Left forelimb (tissue), 1 donor: ENCODE measurements at places on chromosomes 12 and 14.

GRCh38 chr14:67524634-67524963 is 8.5 kb upstream of the PLEKHH1 start:
- DNase-seq = no peak

DNA sequence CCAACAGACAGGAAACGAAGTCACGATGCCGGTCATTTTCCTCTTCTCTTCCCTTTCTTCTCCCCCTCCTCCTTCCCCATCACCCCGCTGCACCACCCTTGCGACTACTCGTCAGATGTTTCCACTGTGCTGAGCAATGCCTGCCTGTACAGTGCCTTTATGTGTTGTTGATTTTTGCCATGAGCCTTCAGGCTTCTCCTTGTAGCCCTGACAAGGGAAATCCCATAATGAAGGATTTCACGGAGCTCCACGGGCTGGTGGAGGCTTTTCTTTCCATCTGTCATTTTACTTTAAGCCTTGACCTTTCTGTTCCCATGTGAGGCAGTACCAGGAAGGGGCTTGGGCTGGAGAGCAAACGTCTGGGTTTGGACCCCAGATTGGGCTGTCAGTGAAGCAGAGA is 28.7 kb upstream of the CCND2 start:
- DNase-seq = no peak

GRCh38 chr12:94172973-94173372 is 24.6 kb downstream of the PLXNC1 start:
- no peak for DNase-seq

DNA sequence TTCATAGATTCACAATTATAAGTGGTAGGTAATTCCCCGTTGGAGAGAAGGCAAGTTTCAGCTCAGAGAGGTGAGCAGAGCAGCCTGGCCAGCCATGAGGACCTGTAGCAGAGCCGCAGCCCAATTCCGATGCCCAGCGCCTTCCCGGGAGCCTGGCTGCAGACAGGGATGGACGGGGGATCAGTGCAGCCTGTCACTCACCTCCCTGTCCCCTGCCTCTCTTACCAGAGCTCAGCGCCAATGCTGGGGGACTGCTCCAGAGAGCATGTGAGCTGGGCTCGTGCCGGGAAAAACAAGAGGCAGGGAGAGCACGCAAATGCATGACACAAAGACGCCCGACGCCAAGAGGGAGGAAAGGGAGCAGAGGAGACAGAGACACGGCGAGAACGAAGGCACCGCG is 231.9 kb downstream of the BCL11B start:
- DNase-seq = peak; percentile 59

DNA sequence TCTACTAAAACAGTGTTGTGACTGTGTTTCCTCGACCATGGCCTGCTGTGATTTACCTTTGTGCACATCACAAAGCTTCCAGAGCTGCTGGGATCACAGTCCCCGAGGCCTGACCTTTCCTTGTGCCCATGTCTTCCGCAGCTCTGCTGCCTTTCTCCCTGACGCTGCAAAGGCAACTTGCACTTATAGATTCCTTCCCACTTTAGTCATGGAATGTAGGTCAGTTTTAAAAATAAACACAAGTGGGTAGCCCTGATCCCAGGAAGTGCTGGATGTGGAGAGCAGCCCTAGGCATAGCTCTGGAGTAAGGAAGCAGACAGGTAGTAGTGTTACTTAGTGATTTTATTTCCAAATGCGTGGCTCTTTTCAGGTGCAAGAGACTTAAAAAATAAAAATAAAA is 825.7 kb downstream of the AACS start:
- DNase-seq = no peak

DNA sequence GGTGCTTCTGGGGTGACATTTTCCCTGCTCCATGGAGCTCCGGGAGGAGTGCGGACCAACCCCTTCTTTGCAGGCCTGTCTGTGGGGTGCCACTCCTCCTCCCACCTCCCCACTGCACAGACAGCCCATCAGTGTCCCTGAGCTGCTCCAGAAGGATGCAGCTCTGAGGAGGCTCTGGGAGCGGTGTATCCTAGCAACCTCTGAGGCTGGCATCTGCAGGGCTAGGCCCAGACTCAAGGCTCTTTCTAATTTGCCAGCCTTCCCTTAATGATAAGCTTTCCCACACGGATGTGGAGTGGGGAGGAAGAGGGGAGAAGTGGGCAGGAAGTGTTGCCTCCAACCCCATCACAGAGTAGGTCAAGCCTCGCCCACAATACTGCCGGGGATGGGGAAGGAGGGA is 59.7 kb downstream of the CALM1 start:
- DNase-seq = no peak

- no peak for DNase-seq
Observed at GRCh38 chr12:93825501-93825888, 148.3 kb downstream of the CRADD start.

GRCh38 chr12:62732861-62733427 is 202.0 kb downstream of the PPM1H start:
- no peak for DNase-seq

- DNase-seq = no peak
Observed at GRCh38 chr12:98869886-98870503, 224.9 kb downstream of the APAF1 start.

DNA sequence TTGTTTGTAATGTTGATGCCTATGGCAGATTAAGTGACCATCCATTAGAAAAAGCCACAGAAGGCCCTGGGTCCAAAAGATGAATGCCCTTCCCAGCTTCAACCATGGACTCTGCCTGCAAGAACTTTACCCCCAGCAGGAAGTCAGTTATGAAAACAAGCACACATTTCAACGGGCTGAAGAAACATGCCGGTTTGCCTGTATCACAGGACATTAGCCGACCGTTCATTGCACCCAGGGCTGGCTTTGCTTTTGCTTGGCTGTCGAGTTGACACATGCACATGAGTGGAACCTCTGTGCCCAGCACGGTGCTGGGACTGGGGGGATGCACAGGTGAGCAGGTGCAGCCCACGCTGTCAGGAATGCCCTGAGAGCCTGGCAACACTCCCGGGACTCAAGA is 1087.0 kb downstream of the BCL11B start:
- no peak for DNase-seq

GRCh38 chr12:21526053-21526452 is at the start of gene SPX:
Gene SPX, plus strand, starts transcription at chr12:21526296. Its CDS starts 177 bp downstream, at chr12:21526473.
- DNase-seq = no peak

GRCh38 chr14:63286071-63286470 is 32.7 kb downstream of the GPHB5 start:
- DNase-seq = no peak

DNA sequence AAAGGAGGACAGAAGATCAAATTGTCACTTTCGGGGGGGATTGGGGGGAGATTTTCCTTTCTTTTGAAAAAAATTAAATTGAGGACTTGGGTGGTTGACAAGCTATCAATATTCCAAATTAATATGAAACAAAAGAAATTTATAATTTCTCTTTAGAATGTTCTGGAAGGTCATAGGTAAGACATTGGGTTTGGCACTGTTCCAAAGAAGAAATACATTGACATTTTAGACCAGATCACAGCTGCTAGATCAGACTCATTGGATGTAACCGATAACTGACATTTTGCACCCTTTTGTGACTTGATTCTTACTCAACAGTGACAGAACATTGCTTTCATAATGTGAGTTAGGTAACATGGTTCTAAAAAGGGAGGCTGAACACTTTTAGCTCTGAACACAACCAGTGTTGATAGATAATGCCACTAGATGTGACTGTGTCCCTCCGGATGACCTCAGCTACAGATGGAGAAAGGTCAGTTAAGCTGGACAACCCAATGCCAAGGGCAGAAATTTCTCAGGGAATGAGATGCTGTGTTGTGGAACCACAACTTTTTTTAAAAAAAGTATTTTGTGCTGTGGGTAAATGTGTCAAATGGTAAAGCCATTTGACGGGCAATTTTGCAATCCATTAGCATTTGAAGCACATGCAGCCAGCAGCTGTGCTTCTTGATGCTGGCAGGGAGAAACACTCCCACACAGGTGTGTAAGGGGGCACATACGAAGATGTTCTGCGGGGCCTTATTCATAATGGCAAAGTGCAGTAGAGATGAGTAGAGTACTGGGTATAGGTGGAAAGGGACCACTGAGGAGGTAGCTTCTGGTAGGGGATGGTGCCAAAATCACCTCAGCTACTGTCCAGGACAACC is 62.9 kb downstream of the RFX4 start:
- no peak for DNase-seq

DNA sequence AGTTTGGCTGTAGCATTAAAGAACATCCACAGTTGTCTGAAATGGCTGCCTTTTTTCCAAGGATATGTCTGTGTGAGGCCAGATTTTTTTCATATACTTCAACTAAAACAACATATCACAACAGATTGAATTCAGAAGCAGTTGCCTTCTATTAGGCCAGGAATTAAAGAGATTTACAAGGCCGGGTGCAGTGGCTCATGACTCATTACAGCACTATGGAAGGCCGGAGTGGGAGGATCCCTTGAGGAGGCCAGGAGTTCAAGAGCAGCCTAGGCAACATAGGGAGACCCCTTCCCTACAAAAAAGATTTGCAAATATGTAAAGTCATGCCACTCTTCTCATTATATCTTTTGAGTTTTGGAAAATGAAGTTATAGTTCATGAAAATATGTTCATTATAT is 108.6 kb downstream of the KTN1 start:
- DNase-seq = no peak

DNA sequence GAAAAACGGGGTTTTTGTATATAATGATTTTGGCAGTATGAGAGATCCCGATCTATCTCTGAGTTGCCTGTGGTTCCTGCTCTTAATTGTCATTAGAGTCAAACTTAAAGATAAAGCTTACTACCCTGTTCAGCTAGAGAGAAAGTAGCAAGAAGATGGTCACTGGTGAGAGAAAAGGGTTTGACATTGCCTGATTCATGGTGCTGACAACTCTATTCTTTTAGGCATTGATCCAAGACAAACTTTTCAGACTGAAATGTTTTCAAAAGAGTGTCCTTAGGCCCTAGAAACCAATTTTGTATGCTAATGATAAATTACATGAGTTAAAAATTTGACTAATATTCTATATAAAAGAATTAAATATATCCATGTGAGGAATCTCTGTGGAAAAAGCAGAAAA is 35.1 kb downstream of the PELI2 start:
- no peak for DNase-seq

GRCh38 chr14:100383727-100384158 is 60.6 kb downstream of the SLC25A47 start:
- DNase-seq = no peak

GRCh38 chr12:126454581-126454980 is 1389.3 kb downstream of the AACS start:
- no peak for DNase-seq

GRCh38 chr12:32921397-32921796 is 24.8 kb upstream of the PKP2 start:
- DNase-seq = no peak

DNA sequence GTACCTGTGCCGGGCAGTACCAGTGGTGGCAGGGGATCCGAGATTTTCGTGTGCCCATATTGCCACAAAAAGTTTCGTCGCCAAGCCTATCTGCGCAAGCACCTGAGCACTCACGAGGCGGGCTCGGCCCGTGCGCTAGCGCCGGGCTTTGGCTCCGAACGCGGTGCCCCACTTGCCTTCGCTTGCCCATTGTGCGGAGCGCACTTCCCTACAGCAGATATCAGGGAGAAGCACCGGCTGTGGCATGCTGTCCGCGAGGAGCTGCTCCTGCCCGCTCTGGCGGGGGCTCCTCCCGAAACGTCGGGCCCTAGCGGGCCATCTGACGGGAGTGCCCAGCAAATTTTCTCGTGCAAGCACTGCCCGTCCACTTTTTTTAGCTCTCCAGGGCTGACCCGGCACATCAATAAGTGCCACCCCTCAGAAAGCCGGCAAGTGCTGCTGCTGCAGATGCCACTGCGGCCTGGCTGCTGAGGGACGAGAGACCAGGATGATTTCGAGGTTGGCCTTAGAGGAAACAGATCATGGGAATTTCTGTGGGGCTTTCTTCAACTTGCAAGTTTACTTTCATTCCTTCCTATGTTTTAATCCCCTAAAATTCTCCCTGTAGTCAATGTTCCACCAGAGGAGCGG is 1.6 kb downstream of the INSM2 start:
- no peak for DNase-seq

GRCh38 chr14:90760078-90760444 is 56.2 kb downstream of the TTC7B start:
- DNase-seq = no peak

DNA sequence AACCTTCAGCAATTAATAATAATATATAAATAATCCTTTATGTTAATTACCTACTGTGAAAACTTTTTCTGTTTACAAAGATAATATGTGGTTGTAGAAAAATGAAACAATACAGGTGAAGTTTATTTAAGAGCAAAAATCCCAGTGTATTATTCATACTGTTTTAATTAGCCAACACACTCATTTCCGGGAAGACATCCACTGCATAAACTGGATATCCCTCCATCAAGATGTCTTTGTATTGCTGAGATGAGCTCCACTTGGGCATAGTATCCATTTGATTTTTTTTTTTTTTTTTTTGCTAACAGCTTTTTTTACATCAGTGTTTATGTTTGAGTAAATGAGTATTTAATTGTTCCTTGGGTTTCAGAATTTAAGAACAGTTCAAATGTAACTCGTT is 13.7 kb upstream of the DERA start:
- no peak for DNase-seq

DNA sequence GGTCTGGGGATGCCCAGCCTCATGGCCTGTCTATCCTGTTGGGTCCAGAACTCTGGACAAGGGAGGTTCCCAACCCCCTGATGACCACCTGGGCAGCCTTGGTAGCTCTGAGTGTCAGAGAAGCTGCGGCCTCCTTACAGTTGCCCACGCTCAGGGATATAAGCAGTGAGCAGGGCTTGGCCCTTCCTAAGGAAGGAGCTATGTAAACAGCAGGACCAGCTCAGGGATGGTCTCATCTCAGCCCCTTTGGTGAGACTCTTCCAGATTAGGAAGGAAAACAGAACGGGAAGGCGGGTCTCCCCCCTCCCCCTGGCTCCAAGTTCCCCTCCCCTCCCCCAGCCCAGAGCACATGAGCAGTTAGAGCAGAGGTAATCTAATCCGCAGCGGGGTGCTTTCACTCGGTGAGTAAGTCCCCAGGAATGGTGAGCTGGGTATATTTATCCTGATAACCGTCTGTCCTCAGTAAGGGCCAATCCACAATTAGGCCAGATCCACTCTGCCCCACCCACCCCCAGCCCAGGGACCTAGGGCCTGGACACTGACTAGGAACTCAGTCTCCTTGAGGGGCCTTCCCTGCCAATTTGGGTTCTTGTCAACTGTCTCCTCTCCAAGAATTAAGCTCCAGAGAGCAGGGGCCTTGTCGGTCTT is 29.5 kb upstream of the RPLP0 start:
- no peak for DNase-seq

- peak; percentile 58 for DNase-seq
Observed at GRCh38 chr12:63149909-63150712, 890 bp downstream of the AVPR1A start.
